ENCODE measurements at places on chromosomes 5 and 9.
A peak's percentile ranks its signal among the peaks of the same experiment; 100 is the strongest.

GRCh38 chr9:79912318-79913070 is 340.7 kb downstream of the TLE4 start:
- no peak for DNase-seq

GRCh38 chr5:146574713-146575112 is 58.7 kb upstream of the GPR151 start:
- no peak for DNase-seq

DNA sequence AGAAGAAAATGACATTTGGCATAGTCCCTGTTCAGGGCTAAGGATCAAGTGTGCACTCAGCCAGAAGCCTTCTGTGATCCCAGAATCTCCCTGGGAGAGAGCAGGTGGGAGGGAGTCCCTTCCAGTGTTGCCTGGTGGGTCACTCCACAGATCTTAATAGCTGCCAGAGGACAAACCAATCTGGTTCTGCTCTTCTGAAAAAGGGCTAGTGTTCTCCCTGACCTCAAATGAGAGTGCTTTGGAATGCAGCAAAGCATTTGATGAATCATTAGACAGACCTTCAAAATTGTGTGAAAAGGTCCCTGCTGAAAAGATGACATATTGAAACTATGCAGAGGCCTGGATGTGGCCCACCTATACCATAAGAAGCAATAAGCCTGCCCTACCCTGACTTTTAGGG is 339.7 kb downstream of the TMEM232 start:
- DNase-seq = no peak

- DNase-seq = no peak
Measured at GRCh38 chr5:170662966-170663365, 120.6 kb upstream of the GABRP start.

DNA sequence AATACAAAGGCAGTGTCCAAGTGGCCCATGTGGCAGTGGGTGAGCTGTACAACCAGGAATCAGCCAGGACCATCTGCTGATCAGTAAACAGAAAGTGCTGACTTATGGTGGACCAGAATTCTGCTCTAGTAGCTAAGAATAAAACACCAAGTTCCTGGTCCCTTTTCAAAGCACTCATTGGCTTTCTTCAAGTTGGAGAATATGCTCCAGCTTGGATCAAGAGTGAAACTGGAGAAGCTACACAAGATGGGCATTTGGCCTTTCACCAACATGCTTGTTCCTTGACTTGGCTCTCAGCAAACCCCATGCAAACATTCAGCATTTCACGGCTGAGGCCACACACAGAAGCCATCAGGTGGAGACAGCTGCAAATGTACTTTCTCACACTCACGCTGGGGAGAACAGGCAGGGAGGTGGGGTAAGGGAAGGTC is 32.1 kb downstream of the MARCHF3 start:
- no peak for DNase-seq

- DNase-seq = no peak
Measured at GRCh38 chr5:77937015-77937908, 161.1 kb upstream of the TBCA start.

GRCh38 chr5:134071614-134072207 is 42.8 kb upstream of the TCF7 start:
- no peak for DNase-seq

DNA sequence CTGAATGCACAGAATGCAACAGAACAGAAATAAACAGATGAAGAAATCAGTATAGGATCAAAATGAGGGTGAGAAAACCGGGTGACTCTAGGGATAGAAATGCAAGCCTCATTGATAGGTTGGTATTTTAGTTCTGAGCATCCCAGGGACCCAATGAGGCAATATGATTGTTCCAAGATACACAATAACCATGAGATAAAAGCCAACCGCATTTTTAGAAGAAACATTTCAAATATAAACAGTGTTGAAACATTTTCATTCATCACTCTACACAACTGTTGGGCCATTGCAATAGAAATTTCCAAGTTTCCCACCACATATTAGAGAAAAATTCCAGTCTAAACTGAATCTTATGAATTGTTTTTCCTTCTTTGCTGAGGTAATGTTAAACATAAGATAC is 452.3 kb upstream of the PTGER4 start:
- DNase-seq = no peak

DNA sequence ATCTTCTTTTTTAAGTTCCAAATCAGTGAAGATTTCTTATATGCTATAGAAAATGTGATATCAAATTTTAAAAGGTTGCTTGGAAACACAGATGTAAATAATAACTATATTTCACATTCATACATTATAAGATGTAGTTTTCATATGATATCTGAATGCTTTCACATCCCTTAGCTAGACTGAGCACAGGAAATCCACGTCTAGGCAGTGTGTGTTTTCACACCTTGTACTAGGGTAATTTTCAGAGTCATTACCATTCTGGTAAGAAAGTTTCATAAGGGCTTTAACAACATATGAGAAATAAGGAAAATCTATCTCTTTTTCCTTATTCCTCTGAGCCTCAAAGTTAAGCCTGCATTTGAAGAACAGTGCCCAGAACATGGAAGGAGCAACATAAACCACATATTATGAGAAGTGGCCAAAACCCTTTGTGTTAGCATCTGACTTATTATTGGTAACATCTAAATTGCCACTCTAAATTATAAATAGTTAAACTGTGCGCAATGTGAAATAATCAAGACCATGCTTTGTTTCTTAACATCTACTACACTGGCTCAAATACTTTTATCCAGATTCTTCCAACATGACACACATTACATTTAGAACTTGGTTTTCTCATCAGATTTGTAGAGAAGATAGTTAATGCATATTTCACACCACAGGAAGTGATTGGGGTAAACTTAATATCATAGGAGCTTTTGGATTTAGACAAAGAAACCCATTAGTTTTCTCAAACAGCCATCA is 113.3 kb downstream of the PPP2R2B start:
- DNase-seq = no peak

DNA sequence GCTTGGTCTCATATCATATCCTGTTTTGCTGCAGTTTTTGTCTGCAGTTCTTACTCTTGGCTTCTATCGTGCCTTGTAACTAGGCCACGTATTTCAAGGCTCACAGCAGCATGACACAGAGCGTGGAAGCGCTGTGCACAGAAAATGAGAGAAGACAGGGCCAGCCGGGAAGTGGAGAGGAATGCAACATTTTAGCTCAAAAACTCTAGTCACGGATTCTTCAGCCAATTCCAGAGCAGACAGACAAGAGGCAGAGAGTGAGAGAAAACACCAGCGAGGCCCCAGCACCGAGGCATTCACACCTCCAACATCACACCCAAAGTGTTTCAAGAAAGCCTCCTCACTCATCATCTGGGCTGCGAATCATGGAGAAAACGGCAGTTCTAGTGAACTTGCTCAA is 160.8 kb downstream of the DNAH5 start:
- no peak for DNase-seq

- DNase-seq = no peak
Measured at GRCh38 chr5:80101993-80102392, 66.8 kb downstream of the THBS4 start.

- DNase-seq = no peak
Measured at GRCh38 chr5:117945258-117945657, 1043.1 kb downstream of the DTWD2 start.

GRCh38 chr5:100852051-100852450 is 51.0 kb downstream of the ST8SIA4 start:
- DNase-seq = no peak

DNA sequence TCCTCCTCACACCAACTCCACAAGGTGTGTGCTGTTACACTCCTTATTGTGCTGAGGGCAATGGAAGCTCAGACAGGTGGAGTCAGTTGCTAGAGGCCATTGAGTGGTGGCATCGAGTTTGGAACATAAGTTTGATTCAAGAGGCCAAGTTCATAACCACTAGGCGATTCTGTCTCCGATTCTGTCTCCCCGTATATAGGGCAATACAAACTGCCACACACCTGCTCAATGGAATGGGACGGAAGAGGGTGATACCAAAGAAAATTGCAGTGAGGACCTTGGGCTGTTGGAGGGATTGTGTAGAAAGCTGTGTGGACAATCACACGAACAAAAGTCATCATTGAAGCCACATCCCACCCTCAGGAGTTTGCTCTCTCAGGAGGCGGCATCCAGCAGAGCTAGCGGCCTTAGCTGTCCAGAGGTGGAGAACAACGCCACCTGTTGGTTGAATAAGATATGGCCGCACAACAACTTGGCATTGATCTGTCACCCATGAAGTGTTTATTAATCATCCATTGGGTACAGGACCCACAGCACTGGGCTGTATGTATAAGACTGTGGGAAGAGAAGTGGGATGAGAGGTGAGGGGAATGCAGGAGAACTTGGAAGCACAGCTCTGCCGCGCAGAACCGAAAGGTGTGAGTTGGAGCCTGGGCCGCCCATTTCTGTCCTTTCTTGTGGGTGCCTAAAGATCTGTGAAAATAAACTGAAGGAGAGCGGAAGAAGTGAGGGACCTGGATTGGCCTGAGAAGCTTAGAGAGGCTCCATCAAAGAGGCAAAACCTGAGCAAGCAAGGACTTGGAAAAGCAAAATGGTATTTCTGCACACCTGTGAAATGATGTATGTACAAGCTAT is 16.1 kb upstream of the NEUROG1 start:
- DNase-seq = peak; percentile 79
